ENCODE measurements at places on chromosomes 13 and 19.

DNA sequence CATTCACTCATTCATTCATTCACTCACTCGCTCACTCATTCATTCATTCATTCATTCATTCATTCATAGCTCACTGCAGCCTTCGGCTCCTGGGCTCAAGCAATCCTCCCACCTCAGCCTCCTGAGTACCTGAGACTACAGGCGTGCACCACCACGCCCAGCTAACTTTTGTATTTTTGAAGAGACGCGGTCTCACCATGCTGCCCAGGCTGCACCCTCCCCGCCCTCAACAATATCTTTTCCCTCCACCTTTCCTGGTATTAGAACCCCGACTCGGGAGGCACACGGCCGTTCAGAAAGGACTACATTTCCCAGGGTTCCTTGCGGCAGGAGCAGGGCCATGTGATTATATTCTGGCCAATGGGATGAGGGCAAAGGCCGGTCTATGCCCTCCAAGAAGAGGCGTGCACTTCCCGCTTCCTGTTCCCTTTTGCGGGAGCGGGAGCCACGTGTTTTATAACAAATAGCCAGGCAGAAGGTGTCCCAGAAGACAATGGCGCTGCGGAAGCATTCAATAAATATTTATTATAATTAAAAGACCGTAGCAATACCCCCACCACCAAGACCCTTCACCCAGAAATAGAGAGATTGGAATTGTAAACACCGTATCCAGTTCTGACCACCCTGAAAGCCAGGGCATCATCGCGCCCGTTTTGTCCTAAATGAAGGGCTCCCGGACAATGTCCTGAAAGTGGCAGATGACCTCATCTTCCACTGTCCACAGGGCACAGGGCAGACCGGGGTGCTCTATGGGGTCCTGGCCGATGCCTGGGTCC lies 15.9 kb downstream of the TICAM1 start:
- peak; percentile 92 for DNase-seq

GRCh38 chr19:13104360-13104847 lies 1.7 kb upstream of the LYL1 start:
- no peak for DNase-seq

- DNase-seq: peak; percentile 99
Observed at GRCh38 chr19:12912571-12912970, 6.5 kb downstream of the SYCE2 start.

GRCh38 chr19:35030257-35031071 lies at the start of gene SCN1B:
TSS of gene SCN1B (plus strand) at chr19:35030470. CDS start at chr19:35030821, 351 bp downstream.
- peak; percentile 60 for DNase-seq

GRCh38 chr13:99227909-99228688 lies 27.4 kb downstream of the UBAC2 start:
- no peak for DNase-seq

DNA sequence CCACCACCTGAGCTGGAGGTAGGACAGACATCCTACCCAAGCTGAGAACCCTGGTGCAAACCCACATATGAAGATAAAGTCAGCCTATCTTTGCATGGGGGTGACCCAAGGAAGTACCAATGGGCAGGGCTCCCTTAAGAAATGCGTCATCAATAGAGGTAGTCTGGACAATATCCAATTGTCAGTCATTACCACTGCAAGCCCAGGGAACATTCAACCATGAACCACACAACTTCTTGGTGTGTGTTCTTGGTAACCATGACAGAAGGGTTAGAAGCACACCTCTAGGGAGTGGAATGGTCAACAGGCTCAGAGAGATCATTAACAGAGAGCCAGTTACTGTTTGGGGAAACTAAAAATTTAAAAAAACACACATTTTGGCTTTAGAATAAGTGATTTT lies 34.7 kb upstream of the DOCK9 start:
- no peak for DNase-seq

- DNase-seq: peak; percentile 47
Observed at GRCh38 chr13:99892196-99892613, 79.4 kb downstream of the ZIC5 start.

DNA sequence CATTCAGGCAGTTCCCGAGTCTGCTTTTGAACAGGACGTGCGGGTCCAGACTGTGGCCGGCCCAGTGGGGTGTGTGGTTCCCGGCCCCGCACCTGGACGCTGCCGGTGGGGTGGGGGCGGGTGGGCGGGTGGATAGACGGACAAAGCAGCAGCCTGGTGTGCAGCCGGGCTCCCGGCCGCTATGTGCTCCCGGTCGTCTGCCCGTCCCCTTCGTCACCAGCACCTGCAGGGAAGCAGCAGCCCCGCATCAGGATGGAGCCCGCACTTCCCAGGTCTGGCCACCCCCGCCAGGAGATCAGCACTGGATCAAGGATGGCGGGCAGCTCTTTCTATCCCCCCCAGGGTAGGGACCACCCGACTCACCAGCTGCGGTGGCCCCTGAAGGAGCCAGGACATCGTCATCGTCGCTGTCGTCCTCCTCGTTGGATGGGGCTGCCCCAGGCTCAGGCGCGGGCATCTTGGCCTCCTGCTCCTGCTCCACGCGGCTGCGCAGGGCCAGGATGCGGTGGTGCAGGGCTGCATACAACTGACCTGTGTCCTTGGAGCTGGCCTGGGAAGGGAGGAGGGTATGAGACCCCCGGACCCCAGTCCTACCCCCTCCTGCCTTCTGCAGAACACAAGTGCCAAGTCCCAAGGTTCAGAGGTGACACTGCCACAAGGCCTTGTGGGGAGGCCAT lies 3.5 kb downstream of the CAPS start:
- DNase-seq: no peak

DNA sequence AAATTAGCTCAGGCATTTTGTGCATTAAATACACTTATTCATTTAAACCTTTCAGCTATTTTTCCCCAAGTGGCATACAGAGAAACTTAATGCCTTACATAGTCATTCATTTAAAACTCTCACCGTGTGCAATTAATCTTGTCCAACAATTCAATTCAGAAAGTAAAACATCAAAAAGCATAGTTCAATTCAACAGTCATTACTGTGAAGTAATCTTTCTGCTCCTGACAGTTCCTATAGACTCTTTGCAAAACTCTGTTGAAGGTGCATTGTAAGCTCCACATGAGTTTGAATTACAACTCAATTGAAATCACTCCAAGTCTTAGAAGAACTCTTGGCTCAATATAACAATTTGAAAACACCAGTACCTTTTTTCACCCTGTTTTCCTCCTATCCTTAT lies 228.3 kb downstream of the DACH1 start:
- no peak for DNase-seq

- DNase-seq: no peak
Observed at GRCh38 chr13:40792284-40793051, 3.1 kb downstream of the SLC25A15 start.

GRCh38 chr19:10566658-10567410 lies 1.0 kb upstream of the KRI1 start:
- DNase-seq: no peak

DNA sequence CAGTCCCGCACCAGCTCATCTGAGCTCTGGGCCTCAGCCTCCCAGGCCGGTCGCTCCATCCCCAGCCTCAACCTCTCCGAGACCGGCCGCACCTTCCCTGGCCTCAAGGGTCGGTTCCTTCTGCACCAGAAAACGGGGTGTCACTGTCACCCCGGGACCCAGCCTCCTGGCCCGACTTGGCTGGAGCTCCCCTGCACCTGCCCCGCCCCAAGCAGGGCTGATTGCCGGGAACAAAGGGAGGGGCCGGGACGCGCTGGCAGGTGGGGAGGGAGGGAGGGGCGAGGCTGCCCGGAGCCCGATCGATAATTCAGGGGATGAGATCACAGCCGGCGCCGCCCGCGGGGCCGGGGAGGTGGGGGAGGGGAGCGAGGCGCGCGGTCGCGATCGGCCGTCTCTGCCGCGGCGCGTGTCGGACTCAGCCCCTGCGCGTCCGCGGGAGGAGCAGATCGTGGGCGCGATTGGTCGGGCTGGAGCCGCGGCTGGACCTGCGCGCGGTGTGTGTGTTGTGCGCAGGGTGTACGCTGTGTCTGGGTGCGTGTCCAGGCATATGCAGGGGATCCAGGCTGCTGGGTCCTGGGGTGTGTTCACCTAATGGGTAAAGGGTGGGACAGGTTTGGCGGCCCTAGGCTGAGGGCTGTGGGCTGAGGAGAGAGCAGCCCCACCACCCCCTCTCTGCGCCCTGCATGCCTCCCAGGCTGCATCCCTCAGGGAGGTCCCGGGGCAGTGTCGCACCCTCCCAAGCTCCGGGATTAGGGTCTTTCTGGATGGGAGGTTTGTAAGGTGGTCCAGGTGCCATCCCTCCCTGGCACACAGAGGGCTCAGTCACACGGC lies 1.1 kb upstream of the SHC2 start:
- peak; percentile 94 for DNase-seq

GRCh38 chr13:108957369-108958012 lies 328.1 kb downstream of the MYO16 start:
- DNase-seq: no peak

DNA sequence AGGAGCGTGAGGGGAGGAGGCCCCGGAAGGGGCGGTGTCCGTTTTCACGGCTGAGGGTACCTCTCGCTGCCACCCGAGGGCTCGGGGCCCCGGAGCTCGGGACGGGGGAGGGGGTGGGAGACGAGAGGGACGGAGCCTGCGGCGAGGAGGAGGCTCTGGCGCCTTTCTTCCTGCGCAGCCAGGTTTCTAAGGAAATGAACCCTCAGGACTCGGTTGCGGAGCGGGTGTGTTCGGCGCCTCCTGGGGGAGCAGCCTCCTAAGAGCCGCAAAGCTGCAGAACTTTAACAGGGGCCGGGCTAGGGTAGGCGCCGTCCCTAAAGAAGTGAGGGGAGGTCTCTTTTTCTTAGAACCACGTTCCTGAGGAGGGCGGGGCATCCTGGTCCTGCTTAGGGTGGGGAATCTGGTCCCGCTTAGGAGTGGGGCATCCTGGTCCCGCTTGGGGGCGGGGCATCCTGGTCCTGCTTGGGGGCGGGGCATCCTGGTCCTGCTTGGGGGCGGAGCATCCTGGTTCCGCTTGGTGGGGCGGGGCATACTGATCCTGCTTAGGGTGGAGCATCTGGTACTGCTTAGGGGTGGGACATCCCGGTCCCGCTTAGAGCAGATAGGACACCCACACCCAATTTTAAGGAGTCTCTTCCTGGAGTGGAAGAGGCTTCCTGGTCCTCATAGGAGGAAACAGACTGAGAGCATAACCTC lies 6.2 kb downstream of the SYT5 start:
- no peak for DNase-seq

DNA sequence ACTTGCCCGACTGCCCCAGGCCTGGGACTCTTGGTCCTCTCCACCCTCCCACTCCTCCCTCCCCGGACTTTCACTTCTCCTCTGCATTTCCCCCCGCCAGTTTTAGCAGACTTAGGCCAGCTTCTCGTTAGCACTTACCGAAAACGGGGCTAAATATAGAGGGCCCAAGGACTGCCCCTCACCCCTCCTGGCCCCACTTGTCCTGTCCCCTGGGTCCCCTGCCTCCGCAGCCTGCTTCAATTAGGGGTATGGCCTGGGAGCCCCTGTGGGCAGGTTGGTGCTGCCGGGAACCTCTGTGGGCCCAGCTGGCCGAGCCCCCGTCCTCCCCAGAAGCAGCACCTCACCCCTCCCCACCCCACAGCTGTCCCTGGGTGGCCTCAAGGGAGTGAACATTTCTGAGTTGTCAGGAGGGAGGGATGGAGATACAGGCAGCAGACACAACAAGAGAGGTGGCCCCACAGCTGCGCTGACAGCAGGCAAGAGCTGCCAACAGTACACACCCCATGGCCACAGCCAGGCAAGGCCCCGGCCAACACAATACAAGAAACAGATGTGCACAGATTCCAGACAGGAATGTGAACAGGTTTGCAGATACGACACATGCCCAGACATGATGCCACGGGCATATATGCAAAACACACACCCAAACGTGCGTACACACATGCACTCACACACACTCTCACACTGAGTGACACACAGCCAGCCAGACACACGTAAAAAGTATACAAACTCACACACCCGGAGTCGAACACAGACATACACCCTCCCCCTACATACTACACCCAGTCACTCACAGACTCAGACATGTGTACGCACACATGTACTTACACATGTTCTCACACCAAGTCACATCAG lies 2.6 kb downstream of the POU2F2 start:
- DNase-seq: no peak

DNA sequence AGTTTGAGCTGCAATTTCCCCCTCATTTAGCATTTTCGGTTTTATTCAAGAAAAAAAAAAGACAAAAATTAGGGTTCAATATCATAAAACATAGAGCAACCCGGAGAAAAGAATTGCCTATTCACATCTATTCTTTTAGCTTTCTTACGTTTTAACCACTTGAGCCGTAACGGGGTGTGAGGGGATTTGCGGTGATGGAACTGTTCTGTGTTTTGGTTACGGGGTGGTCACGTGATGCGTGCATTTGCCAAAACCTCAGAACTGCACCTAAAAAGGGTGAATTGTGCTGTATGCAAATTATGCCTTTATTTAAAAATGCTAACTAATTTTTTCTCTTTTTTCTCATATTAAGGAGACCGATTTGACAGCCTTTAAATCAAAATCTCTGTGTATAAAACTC lies 22.1 kb downstream of the CLEC11A start:
- no peak for DNase-seq

DNA sequence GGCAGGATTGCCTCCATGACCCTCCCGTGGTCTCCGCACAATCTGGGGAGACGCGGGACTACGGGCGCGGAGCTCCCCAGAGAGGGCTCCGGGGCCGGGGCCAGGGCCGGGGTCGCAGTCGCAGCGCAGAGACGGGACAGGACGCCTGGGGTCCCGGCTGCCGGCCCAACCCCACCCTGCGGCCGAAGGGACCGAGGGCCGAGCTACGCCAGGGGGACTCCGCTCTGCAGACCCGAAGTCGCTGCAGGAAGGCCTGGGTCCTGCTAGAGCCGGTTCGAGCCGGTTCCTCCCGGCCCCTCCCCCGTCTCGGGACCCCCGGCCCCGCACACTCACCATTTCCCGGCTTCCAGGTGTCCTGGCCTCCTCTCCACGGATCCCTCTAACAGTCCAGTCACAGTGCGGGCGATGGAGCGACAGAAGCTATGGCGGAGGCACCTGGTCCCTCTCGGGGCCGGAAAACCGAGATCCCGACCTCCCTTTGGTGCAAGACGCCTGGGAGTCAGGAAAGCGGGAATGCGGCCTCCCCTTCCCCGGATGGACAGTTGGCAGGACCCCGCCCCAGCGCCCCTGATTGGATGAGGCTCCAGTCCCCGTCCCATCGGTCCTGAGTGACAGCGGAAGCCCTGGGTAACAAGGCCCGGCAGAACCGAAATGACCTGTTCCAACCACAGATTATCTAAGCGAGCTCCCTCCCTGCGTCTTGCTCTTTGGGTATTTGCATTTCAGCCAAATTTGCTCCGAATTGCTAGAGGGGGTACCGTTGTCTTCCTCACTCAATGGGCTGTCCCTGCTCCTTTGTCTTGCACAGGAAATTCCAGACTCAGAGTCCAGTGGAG lies at the start of gene ZNF625:
Gene ZNF625 (minus strand): TSS at position 512 of the 836 bp plus-strand sequence. CDS start 176 bp downstream, at position 336.
- DNase-seq: peak; percentile 80

DNA sequence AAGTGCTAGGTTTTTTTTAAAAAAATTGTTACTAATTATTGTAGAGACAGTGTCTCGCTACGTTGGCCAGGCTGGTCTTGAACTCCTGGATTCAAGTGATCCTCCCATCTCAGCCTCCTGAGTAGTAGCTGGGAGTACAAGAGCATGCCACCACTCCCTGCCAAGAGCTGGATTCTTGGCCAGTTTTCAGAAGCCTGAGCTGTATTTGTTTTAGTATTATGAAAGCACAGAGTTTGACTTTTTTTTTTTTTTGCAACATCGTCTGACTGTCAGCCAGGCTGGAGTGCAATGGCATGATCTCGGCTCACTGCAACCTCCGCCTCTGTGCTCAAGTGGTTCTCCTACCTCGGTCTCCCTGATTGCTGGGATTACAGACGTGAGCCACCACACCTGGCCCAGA lies 7.0 kb downstream of the ARMC6 start:
- no peak for DNase-seq

GRCh38 chr13:46184277-46184699 lies 2.3 kb upstream of the LCP1 start:
- DNase-seq: no peak

GRCh38 chr19:31331536-31331935 lies 17.7 kb downstream of the TSHZ3 start:
- no peak for DNase-seq
